ENCODE measurements at places on chromosomes 1 and 21.

DNA sequence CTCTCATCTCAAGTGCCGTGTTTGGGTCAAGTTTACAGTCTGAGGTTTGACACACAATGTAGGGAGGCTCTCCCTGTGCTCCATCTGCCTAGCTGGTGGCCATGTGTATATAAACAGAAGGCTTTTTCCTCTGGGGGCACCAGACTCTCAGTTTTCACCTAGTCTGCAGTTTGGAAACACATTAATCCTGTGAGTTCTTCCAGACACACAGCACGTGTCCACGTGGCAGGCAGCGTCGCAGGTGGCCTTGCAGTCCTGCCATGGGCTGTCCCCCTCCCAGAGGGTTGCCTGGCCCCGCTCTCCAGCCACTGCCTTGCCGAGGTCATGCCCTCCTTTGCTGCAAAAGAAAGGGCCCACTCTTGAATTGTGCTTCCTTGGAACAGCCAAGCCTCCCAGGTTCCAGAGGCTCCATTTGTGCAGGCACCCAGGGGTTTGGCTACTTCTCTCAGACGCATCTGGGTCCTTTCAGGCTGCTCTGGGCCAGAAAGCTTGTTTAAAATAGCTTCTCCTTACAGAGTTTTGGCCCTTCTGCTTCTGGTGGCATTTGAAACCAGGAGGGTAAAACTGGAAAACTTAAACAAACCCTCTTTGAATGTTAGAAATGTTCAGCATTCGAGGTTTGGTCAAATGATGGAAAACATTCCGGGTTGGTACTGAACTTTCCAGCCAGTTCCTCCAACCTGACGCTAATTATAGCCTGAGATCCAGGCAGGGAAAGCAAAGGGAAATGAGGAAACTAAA lies 4.4 kb upstream of the RUNX1 start:
- DNase-seq, result peak; percentile 18

DNA sequence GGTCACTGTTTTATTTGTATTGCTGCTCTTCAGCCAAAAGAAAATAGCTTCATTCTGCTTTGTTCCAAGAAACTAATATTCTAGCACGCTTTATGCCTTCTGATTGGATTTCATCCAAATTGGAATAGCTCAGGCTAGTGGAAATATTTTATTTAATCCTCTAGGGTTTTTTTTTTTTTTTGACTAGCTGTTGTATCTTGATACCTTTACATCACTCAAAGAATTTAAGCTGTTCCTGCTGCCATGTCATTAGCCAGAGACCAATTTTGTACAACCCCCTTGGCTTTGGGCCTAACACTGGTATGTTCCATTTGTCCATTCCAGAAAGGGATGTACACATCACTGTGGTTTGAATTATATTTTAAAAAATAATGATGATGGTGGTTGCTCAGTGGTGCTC lies 103.0 kb downstream of the DISC1 start:
- DNase-seq, result peak; percentile 27

- no peak for DNase-seq
These were observed 45.4 kb upstream of the ATP1B1 start for GRCh38 chr1:169060919-169061639.

- peak; percentile 12 for DNase-seq
These were observed 469.5 kb downstream of the MATN1 start for GRCh38 chr1:30253807-30254440.

DNA sequence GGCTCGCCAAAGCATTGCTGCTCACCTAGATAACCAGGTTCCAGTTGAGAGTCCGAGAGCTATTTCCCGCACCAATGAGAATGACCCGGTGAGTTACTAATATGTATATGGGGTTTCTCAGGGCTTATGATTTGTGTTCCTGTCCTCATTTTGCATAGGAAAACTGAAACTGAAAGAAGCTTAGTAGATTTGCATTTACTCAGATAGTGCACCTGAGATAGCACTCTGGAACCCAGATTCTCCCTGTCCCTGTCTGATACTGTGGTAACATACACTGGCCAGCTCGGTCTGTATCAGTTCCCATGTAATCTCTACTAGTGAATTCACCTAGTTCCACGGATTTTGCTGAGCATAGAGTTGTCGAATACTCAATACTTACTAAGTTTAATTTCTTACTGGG lies 28.1 kb downstream of the DAP3 start:
- no peak for DNase-seq

- DNase-seq, result no peak
These were observed 2.1 kb upstream of the MACO1 start for GRCh38 chr1:25428475-25429166.

DNA sequence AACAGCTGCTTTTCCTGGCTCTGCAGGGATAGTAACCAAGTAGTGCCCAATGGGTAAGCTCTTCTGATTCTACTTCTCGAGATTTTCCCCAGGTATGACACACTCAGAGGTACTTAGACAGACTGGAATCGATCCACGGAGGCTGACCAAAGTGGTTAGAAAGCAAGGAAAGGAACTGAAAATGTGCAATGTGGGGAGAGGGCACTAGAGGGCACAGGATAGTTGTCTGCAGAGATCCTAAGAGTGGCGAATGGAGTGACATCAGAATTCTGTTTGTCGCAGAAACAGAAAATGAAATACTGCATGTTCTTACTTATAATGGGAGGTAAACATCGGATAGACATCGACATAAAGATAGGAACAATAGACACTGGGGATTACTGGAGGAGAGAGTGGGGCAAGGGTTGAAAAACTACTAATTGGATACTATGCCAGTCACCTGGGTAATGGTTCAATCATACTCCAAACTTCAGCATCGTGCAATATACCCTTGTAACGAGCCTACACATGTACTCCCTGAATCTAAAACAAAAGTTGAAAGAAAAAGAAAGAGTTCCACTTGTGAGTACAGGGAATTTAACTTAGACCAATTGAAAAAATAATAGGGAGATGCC lies 23.3 kb downstream of the CYP2J2 start:
- no peak for DNase-seq

DNA sequence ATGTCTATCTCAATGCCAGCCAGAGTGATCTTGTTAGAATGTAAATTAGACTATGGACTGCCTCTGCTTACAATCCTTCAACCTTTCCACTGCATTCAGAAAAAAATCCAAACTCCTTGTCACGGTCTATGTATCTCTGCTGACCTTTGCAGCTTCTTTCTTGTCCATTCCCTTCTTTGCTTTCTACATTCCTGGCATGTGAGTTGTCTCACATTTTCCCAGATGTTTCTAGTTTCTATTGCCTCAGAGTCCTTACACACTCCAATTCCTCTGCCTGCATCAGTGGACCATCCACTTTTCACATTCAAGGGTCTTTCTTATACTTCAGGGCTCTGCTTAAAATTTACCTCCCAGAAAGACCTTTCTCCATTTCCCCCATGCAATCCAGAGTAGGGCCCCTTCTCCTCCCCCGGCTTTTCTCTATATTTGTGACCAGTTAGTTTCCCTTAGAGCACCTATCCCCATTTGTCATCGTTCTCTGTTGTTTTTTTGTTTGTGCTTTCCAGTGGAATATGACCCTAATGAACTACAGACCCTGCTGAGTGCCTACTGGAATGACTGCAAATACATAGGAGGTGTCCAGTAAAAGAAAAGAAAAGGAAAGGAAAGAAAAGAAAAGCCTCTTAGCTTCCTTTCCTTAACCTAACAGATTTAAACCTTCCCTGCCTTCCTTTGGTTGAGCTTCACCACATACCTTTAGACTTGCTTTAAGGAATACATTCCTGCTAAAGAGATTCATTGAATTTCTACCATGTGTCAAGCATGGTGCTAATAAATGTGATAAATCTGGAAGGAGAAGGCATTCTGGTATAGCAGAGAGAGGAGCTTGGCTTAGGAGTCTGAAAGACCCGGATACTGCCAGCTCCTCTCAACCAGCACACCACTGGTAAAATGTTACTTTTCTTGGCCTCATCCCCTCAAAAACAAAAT lies 102.0 kb downstream of the DIRAS3 start:
- DNase-seq, result peak; percentile 89

DNA sequence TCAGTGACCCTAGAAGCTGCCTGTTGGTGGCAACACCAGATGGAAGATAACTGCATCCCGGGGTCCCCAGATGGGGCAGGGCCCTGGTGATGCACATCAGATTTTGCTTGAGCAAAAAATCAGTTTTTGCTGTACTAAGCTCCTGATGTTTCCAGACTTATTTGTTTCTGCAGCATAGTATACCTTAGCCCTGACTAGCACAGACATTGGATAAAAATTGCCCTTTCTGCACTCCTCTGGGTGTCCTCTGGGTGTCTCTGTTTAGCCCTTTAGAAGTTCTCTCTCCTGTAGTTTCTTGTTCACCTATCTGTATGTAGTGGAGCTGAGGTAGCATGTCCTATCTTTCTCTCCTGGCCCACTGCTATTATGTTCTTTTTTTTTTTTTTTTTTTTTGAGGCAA lies 30.3 kb upstream of the PLA2G2C start:
- no peak for DNase-seq

DNA sequence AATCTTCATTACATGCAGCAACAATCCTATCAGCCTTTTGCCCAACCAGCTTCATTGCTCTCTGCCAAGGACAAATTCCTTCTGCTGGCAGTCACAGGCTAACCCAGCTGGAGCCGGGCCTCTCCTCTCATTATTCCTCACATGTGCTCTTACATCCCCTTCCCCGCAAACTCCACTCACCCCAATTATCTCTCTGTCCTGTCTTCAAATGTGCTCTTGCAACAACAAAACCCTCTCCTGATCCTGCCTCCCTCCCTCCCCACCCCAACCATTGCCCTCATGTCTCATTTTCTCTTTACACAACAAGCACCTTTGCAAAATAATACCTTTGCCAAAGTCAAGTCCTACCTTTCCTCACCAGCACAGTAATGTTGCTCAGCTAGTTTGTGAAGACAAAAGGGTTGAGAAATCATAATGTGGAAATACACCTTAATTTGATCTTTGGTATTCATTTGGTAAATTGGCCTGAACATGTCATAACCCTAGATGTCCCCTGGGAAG lies 36.0 kb upstream of the DHCR24 start:
- peak; percentile 17 for DNase-seq

DNA sequence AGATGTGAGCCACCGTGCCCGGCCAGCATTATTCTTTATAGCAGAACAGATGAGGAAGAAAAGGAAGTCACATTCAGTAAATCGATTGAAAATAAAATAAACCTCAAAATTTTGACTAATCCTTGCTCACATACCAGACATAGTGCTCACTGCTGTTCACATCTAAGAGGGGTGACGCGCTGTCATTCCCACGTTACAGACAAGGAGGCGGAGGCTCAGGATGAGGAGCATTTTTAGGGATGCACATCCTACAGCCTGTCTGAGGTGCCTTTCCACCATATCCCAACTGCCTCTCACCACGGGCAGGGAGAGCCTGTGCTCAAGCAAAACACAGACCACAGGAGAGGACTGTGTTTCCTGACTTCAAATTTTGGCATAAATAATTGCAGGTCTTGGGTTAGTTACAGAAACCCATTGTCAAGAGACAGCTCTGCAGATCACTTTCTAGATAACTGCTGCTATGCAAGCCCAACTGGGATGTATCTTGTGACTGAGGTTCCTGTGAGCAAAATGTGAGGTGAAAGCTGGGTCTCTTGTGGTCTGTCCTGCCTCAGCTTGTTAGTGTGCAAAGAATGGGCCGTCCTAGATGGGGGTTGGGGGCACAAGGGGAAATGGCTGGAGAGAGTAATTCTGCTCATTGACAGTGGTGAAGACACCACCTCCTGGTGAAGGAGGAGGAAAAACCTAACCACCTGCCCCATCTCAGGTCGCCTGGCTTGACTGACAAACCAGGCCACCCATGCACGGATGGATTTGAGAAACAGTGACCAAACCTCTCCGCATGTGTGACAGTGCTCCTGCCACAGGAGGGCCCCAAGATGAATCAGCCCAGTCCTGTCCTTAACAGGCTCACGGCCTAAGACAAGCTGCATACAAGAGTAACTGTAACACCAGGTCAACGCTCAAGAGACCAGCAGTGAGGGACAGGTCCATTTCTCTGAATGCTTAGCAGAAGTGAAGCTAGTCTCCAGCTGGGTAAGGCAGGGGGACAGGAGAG lies 8.2 kb downstream of the TNN start:
- DNase-seq, result peak; percentile 75
